ENCODE measurements at places on chromosomes 11 and 22.

DNA sequence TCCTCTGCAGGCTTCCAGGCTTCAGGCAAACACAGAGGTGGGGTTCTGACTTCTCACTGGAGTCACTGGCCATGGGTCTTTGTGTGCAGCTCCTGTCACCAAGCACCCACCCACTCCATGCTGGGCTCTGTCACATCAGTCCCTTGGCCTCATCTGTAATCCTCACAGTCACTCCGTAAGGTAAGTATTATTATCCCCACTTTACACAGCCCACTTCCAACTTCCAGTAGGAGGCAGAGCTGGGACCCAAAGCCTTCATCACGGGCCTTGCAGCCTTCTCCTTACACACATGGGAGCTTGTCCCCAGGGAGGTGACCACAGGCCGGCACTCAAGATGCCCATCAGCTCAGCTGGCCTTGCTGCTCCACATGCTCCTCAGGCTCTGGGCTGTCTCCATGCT, 266.7 kb upstream of the B3GAT1 start:
- DNase-seq, result no peak

DNA sequence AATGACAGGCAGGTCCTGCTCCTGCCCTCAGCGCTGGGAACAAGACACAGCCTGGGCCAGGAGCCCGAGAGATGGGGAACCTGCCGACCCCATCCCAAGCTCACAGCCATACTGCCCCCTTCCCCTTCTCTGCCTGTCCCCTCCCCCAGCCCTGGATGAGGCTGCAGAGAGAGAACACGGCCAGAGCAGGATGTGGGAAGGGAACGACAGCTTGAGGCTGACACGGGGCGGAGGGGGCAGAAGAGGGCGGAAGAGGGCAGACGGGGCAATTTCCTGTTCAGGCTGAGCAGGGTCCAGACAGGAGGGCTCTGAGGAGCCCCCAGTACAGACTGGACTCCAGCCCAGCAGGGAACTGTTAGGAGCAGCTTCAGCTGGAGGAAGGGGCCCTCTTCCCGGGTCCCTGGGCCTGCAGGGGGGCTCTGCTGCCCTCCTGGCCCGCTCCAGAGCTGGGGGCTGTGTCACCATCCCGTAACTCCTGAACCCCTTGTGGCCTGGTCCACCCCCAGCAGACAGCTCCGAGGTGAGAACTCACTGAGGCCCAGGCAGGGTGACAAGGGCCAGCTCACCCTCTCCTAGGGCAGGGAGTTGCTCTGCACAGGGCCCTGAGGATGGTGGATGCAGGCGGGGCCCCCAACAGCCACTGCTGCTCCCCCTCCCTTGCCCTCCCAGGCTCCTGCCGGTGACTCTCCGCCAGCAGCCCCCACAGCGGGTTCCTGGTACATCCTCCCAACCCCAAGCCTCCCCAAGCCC, 5.7 kb downstream of the CTSD start:
- no peak for DNase-seq

DNA sequence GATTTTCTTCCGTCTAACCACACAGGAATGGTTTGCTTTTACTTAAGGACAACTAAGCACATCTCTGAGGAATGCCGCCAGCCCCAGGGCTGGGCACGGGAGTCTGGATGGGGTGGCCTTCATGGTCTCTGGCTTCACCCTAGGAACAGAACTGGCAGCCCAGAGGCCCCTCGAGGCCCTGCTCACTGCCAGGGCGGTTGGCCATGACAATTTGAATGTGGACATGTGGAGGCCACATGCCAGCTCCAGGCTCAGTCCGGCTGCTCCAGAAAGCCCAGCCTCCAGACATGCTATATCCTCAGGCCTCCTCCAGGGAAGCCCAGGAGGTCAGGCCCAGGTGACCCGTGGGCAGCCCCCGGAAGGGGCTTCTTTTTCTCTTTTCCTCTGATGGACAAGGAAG, 84.0 kb upstream of the FGF3 start:
- DNase-seq, result no peak

- DNase-seq, result no peak
Observed at GRCh38 chr11:35317253-35317652, 102.1 kb downstream of the SLC1A2 start.

DNA sequence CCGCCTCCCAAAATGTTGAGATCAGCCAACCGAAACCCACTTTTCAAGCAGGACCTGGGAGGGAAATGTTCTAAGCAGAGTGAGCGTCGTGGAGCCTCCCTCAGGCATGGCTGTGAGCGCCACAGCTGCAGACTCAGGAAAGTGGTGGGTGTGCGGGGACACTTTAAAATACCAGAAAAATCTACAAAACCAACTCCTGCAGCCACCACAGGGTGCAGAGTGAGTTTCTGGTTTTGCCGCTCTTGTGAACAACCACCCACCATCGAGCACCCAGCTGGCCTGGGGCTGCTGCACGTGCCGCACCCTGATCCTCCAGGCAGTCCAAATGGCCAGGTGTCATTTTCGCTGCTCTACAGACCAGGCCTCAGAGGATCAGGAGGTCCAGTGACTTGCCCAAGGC, 46.9 kb downstream of the CELSR1 start:
- DNase-seq, result no peak

DNA sequence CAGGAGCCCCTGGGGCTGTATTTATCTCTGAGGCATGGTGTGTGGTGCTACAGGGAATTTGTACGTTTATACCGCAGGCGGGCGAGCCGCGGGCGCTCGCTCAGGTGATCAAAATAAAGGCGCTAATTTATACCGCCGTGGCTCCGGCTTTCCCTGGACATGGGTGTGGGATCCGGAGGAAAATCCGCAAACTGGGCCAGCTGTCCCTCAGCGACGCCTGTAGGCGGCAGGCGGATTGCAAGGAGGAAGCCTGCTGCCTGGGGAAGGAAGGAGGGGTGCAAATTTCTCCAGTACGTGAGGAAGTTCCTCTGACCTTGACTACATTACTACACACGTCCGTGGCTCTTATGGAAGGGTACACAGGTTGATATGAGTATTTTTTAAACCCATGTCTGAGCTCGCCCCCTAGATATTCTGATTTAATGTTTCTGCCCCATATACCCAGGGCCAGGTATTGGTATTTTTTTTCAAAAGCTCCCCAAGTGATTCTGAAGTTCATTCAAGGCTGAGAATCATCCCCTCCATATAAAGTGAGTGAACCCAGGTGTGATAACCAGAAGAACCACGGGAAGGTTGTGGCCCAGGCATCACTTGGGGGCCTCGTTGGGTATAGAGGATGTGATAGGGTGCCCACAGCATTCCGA, 2.8 kb downstream of the MYOD1 start:
- DNase-seq, result no peak

GRCh38 chr22:42473484-42474193, 41.4 kb upstream of the NFAM1 start:
- no peak for DNase-seq

GRCh38 chr11:95084509-95084908, 5.1 kb upstream of the ENDOD1 start:
- DNase-seq, result peak; percentile 69

DNA sequence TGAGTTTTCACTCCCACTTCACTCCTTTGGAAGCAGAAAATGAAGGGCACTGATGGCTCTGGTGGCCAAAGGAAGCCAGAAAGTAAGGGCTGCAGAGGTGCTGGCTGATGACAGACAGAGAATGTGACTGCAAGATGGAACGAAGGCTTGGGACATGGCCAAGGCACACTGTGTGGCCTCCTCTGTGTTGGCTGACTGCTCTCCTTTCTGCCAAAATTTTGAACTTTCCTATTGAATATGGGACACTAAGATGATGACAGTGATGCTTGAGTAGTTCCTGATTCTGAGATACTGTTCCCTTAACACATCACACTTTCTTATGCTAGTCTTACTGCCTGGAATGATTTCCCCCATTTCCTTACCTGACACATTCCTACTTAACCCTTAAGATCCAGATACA, 156.4 kb downstream of the SWAP70 start:
- DNase-seq, result no peak

GRCh38 chr11:66957971-66958231, 282 bp downstream of the PC start:
- DNase-seq, result no peak

- peak; percentile 28 for DNase-seq
Observed at GRCh38 chr22:18078329-18079041, 695 bp downstream of the PEX26 start.

DNA sequence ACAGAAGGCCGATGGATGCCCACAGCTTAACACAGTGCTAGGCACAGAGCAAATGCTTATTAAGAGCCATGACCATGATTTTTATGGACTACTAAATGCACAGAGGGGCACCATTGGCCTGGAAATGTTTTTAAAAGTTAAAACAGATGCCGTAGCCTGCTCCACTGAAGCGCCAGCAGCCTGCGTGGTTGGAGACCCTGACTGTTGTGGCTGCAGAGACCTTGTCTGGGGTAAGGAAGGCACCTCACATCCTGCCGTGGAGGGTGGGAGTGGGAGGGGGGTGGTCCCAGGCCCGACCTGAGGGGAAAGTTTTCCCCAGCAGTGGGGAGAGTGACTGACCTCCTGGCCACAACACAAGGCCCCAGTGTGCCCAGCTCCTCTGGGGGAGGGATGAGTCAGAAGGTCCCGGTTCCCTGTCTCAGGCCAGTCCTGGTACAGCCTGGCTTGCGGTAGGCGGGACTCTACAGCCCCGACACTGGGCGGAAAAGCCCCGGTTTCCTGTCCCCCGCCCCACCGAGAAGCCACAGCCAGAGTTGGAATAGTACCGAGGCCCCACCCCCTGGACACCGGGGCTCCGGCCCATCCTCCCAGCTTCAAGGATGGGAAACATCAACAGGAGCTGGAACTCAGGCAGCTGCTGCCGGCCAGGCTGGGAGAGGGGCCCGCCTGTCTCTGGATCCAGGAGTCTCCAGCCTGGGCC, 7.0 kb downstream of the CHST1 start:
- DNase-seq, result no peak

- DNase-seq, result no peak
Observed at GRCh38 chr11:100354736-100355135, 332.4 kb upstream of the ARHGAP42 start.

DNA sequence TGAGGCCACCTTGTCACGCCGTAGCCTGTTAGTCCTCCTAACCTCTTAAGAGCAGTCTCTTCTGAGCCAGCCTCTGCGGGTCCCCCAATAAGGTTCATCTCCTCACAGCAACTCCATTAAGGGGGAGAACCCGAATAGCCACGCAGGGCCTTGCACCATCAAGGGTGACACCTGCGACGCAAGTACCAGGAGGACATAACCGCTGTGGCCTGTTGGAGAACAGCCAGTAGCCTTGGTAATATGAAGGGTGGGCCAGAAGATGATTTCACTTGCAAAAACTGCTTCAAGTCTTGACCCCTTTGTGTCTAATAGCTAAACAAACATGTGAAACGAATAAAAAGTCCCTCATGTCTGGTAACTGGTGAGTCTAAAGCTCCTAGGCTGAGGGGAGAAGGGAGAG, 14.8 kb downstream of the ARFGAP2 start:
- no peak for DNase-seq

DNA sequence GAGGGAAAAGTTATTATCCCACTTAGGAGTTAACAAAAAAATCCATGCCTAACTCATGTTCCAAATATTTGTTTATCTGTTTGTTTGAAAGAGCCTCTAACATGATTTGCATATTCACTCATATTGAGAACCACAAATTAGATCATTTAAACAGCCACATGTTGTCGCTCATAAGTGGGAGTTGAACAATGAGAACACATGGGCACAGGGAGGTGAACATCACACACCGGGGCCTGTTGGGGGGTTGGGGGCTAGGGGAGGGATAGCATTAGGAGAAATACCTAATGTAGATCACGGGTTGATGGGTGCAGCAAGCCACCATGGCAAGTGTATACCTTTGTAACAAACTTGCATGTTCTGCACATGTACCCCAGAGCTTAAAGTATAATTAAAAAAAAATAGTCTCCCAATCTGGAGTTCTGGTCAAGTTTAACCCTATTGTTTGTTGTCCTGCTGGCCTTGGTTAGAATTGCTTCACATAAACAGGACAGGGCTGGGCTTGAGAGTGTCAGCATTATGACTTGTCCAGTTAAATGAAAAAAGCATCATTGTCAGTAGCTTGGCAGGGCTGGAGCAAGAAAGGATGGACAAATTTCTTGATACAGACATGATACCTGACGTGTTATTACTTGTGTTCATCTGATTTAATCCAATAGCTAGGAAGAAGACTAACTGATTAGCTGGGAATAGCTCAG, 57.8 kb upstream of the PSMA1 start:
- DNase-seq, result no peak

Data from stimulated activated CD4-positive, alpha-beta T cell treated with anti-CD3 and anti-CD28 coated beads, Interleukin-4, amount 100 ng/mL, for 4 hours (primary cell).